ENCODE measurements at places on chromosomes 1 and 21.

- no peak overlapping the region for H3K27ac ChIP-seq
- H3K27me3 ChIP-seq: peaks cover 67% of the 10 kb centered on the region
- H3K4me1 ChIP-seq: peaks cover 2% of the 10 kb centered on the region
- H3K4me3 ChIP-seq: no peak overlapping the region
- no peak for DNase-seq
Measured at GRCh38 chr1:234230414-234230862, 142.8 kb upstream of the COA6 start.

- no peaks in the 10 kb centered on the region for H3K27me3 ChIP-seq
- H3K4me1 ChIP-seq: peaks cover 3% of the 10 kb centered on the region
- no peak for DNase-seq
- H3K4me3 ChIP-seq: no peak overlapping the region
- no peaks in the 10 kb centered on the region for H3K36me3 ChIP-seq
Measured at GRCh38 chr1:71787699-71788098, 494.6 kb downstream of the NEGR1 start.

- H3K27me3 ChIP-seq: no peaks in the 10 kb centered on the region
- DNase-seq: no peak
- peaks cover 73% of the 10 kb centered on the region for H3K4me1 ChIP-seq
- H3K4me3 ChIP-seq: no peak overlapping the region
- peak overlapping the region; percentile 74 for H3K27ac ChIP-seq
Measured at GRCh38 chr1:61138921-61139774, 56.8 kb downstream of the NFIA start.

GRCh38 chr1:3672971-3673361 lies 20.6 kb downstream of the TP73 start:
- no peak overlapping the region for H3K27ac ChIP-seq
- no peak overlapping the region for H3K4me3 ChIP-seq
- no peaks in the 10 kb centered on the region for H3K36me3 ChIP-seq

GRCh38 chr1:3461238-3461933 lies 6.9 kb downstream of the ARHGEF16 start:
- H3K36me3 ChIP-seq: no peaks in the 10 kb centered on the region
- H3K4me1 ChIP-seq: peaks cover 38% of the 10 kb centered on the region
- no peak for DNase-seq
- H3K27me3 ChIP-seq: no peaks in the 10 kb centered on the region
